ENCODE measurements at places on chromosomes 2 and 18. TPM values are rescaled to one million over a fixed set of nuclear protein-coding genes. Genes with fewer than 3 reads are reported as not detected.

MROH2A gene
- polyA plus RNA-seq: not detected

ZNF804A gene
- 0.24 TPM for polyA plus RNA-seq

DNA sequence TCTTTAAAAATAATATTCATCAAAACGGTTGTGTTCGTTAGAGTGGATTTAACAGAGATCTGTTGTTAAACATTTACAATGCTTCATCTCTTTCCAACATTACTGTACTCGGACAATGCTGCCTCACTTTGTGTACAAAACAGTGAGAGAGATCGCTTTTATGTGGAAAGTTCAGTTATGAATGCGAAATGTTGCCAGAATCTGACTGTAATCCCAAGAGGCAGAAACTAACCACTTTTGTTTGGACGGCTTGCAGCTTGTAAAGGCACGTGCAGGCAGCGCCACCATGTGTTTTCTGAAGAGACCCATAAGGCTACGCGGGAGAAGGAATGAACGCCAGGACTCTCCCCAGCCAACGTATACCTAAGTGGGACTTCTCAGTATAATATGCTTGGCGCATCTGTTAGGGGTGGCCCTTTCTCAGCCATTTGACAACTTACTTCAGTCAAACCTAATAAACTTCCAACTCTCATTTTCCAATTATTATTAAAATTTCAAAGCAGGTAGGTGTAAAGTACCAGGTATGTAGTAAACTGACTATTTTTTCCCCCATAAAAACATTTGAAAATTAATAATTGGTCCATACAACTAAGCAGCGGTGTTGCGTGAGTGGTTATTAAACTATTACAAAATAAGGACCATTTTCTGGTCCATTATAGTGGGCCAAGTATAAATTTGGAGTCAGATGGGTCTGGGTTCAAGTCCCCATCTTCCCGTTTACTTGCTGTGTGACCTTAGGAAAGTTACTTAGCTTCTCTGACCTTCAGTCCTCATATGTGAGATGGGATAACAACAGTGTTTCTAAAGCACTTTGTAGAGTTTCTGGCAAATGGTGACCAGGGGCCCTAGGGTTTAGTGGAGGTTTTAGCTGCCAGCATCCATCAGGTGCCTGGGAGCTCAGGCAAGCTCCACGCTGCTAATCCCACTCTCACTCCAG, 5.6 kb upstream of the NAPG start:
- DNase-seq: peak; percentile 89

- no peak for DNase-seq
These were observed 112.9 kb upstream of the TTC27 start for GRCh38 chr2:32514946-32515345.

DNA sequence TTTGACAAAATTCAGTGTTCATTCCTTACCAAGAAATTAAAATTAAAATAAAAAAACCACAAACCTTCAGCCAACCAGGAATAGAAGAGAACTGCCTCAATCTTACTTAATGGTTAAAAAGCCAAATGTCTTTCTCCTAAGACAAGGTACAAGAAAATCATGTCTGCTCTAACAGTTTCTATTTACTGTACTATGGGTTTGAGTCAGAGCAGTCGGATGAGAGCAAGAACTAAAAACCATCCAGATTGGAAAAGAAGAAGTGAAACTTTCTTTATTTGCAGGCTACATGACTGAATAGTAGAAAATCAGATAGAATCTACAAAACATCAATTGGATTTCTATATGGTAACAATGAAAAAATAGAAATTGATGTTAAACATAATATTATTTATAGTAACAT, 555.5 kb upstream of the TNP1 start:
- DNase-seq: no peak

DNA sequence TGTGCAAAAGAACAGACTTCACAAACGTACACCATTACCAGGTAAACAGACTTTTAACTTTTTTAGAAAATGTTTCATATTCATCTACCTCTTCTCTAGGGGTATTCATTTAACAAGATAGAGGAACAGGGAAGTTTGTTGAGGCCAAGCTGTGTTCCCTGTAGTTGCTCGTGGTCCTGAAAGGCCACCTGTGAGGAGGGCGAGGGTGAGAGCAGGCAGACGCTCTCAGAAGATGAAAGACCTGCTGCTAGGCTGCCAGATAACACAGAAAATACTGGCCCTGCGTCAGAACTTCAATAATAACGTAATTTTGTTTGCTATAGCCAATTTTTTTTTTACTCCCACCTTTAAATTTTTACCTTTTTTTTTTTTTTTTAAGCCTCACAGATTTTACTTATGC, 42.0 kb downstream of the SOCS6 start:
- DNase-seq: no peak

DNA sequence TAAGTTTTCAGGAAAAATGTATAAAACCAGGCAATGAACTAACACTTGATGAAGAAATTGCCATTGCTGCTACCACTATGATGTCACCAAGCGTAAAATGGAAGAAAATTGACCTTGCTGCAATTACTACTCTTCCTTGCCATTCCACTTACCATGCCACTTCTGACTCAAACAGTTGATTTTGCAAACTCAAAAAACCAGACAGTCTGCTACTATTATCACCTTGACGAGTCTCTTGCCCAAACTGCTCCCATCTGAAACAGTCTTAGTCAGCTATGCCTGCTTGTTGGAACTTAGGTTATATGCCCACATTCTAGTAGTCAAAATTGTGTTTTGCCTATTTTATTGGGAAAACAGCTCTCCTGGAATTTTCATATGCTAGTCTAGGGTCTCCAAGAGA, 71.9 kb upstream of the SLC9A2 start:
- no peak for DNase-seq

Data from spleen (tissue), 13 donors.